ENCODE measurements at places on chromosomes 5 and 9. TPM values are rescaled to one million over a fixed set of nuclear protein-coding genes. Genes with fewer than 3 reads are reported as not detected.

Gene LCNL1
- total RNA-seq = 0.17 TPM

Gene FCN1
- 0.32 TPM for total RNA-seq

Gene LPAR1
- total RNA-seq = 4.4 TPM

Gene DIAPH1
- 41.1 TPM for total RNA-seq

Gene STRBP
- 12.1 TPM for total RNA-seq

Gene SH3TC2
- total RNA-seq = 0.28 TPM

Gene PDE6A
- not detected for total RNA-seq

- no peak for DNase-seq
Observed at GRCh38 chr5:129243039-129243438, 148.5 kb downstream of the ISOC1 start.

GRCh38 chr9:16352791-16353401, 517.6 kb downstream of the BNC2 start:
- DNase-seq = no peak

DNA sequence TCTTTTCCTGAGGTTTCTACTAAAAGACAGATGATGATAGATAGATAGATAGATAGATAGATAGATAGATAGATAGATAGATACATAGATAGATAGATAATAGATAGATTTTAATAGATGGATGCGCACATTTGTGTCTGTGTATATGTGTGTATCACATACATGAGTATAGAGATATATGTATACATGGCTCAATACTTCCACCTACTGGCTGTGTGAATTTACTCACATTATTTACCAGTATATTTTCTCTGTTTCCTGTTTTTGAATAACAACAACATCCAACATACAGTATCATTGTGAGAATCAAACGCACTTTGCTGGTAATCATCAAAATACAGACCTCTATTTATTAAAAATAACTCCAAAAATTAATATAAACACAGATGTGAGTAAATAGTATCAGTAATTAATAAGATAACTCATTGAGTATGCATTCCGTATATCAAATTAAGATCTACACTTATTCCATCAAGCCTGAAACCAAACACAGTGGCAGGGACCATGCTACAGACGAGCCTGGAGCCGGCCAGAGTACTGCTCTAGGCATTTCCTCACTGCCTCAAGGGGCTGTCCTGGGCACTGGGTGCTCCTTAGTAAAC, 338.0 kb downstream of the SEMA5A start:
- DNase-seq = no peak

DNA sequence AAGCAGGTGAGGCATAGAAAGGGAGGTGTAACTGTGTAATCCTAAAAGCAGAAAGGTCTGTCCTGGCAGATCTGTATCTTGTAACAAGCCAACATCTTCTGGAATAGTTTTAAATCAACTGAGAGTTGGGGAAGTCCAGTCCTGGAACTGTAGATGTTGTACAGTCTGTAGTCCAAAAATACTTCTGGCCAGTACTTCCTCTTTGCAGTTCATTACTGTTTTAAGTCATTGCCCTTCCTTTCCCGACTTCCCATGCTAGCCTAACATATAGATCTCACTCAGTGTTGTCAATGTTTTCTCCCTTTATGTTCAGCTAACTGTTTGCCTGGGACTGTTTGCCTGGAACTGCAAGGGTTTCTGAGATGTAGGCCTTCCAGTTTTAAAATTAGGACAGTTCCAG, 168.5 kb upstream of the ISL1 start:
- no peak for DNase-seq

DNA sequence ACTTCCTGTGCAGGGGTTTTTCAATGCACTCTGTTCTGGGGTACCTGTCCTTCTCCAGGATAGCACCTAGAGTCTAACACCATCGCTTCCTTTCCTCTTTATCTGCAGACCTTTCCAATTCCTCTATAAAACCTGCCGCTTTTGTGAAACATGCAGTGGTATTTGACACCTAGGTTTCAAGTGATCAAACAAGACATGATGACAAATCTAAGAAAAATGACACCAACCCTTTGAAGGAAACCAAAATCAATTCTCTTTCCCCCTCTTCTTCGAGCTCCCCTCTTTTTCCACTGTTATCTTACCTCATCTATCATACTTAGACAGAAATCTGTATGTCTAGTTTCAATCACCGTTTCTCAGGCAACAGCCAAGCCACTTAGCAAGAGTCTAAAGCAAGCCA, 25.6 kb upstream of the RANBP17 start:
- no peak for DNase-seq

DNA sequence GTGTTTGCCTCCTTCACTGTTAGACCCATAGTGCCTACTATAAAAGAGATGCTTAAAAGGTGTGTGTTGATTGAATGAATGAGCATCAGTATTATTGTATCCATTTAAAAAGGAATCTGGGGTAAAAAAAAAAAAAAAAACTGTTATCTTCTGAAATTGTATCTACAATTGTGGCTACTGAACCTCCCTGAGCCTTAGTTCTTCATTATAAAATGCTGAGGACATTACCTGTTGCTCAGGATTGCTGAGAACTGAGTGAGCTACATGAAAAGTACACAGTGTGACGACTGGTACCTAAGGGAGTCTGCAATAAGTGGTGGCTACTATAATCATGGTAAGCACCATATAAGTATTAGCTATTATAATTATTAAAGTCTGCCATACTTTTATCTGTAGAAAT, 270.7 kb downstream of the NR3C1 start:
- no peak for DNase-seq

DNA sequence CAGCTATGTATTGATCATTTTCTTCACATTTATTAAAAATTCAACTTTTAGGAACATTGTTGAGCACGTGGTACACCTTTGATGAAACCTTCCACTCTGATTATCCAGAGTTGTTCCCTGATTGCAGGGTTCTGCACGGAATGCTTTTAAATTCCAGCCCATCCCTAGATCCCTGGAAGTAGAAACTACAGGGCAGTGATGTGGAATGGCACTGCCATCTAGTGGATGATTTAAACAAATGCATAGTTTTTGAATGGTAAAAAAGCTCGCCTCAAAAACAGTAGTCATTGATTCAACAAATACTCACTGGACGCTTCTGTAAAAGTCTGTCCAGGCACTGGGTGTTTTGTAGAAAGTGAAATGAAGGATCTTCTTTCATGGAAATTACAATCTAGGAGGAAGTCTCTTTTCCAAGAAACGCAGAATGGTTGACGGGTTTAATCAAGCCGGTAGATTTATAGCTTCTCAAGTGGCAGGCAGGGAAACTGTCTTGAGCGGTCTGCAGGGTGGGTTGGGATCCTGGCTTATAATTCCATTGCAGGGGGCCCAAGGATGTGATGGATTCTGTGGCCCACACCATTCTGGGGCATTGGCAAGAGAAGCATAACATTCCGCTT, 118.4 kb downstream of the ARHGAP26 start:
- DNase-seq = no peak

DNA sequence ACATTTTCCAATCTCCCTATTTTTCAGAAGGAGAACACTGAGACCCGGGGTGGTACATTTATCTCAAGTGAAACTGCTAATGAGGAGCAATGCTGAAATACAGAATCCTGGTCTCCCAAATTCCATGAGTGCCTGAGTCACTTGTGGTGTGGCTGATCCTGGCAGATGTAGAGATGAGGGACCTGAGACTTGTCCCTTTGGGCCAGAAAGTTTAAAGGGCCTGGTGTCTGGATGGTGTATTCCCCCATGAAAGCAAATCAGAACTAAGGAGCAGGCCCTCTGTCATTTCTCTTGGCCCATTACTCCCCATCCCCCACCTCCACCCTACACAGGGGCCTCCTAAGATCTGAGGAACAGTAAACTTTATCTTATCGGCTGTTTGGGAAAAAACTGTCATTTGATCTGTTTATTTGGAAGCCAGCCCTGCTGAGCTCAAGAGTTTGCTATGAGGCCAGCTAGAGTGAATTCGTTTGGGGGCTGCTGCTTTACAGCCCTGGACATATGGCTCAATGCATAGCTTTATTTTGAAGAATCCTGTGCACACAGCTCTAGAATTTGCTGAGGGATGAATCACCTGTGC, 140.3 kb downstream of the LHFPL2 start:
- no peak for DNase-seq
